ENCODE measurements at places on chromosomes 4 and X.

- no peak for DNase-seq
Observed at GRCh38 chr4:4696530-4696929, 154.7 kb upstream of the STX18 start.

DNA sequence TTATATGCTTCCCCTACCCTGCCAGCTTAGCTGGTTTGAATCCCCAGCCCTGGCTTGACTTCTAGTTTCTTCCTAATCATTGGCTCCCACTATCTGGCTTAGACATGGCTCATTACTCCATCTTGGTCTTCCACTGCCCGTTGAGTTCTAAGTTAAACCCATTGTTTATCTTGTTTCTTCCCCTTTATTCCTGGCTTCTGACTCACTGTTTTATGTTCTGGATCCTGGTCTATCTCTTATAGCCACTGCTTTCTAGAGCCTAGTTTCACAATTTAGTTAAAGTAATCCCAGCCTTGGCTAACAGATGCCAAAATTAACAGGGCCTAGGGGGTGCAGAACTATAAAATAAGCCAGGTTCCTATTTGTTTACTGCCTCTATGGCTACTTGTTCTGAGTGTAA, 120.9 kb downstream of the ARHGEF9 start:
- no peak for DNase-seq

- no peak for DNase-seq
Observed at GRCh38 chr4:1933700-1934099, 62.5 kb downstream of the NSD2 start.

GRCh38 chr4:17058536-17058915, 160.1 kb upstream of the LDB2 start:
- DNase-seq = no peak

GRCh38 chr4:48844843-48845242, 14.0 kb downstream of the OCIAD1 start:
- DNase-seq = no peak

Measured in hematopoietic multipotent progenitor cell treated with erythropoietin and hydrocortisone succinate and interleukin-3 and kit ligand, for 6 days (in vitro differentiated cells).